Karpas-422 (cell line): ENCODE measurements at places on chromosomes 3 and 15.

DNA sequence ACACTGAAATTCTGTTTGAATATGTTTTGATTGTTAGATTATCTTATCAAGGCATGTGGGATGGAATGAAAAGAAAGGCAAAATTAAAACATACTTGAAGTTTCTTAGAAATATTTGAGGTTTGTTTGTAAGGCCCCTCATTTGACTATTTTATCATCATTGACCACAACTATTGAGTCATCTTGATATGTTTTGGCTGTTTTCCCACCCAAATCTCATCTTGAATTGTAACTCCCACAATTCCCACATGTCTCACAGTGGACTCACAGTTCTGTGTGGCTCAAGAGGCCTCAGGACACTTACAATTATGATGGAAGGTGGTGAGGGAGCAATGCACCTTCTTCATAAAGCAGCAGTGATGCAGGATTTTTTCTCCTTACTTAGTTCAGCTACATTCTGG lies 917.1 kb downstream of the PLOD2 start:
- no peak for DNase-seq

DNA sequence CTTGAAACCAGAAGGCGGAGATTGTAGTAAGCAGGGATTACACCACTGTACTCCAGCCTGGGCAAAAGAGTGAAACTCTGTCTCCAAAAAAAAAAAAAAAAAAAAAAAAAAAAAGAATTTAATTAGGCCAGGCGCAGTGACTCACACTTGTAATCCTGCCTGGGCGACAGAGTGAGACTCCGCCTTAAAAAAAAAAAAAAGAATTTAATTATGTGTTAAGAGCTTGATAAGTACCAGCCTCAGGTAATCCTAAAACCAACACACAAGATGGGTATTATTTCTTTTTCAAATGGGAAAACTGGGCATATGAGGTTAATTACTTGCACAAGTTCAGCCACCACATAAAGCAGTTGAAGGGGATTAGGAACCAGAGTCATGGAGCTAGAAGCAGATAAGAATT lies 49.0 kb downstream of the PBRM1 start:
- DNase-seq = no peak

- peak; percentile 75 for DNase-seq
These were observed 22.6 kb upstream of the C3orf70 start for GRCh38 chr3:185175370-185175987.

- peak; percentile 70 for DNase-seq
These were observed 131.7 kb downstream of the TNIK start for GRCh38 chr3:171328419-171329082.

DNA sequence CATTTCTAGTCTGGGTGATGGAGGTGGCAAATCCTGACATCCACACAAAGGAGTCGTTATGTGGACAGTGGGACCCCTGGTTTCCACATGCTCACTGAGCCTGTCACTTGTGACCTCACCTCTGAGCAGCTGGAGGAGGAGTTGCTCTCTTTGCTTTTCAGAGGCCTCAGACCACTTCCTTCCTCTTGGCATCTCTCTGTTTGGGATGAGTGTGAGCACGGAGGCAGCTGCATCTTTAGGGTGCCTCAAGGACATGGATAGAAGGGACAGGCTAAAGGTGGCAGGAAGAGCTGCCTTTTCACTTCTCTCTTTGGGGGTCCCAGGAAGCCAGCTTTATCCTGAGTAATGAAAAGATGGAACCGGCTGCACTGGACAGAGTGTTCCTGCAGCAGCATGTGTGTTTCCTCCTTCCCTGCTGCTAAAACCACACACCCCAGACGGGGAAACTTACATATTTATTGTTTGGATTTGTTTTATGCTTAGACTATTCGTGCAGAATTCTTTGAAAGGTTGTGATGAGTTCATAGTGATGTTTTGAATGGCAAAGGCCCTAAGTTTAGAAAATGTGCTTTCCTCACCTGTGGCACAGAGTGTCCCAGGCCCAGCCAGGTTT lies 31.8 kb downstream of the GPR171 start:
- DNase-seq = no peak

DNA sequence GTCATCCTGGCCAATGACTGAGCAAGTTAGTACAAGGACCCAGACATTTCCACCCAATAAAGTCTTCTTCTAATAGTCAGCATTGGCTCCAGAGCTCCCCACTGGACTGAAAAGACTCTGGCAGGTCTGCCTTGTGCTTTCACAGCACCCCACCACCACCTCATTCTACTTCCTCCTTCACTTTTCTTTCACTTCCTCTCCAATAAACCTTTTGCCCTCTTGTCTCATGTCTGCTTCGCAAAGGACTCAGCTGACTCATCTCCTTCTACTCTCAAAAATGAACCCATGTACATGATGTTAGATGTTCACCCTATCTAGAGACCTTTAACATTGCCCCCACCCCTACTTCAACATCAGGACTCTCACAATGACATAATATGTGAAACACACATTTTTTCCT lies 181.0 kb upstream of the PPP2R3A start:
- peak; percentile 85 for DNase-seq

DNA sequence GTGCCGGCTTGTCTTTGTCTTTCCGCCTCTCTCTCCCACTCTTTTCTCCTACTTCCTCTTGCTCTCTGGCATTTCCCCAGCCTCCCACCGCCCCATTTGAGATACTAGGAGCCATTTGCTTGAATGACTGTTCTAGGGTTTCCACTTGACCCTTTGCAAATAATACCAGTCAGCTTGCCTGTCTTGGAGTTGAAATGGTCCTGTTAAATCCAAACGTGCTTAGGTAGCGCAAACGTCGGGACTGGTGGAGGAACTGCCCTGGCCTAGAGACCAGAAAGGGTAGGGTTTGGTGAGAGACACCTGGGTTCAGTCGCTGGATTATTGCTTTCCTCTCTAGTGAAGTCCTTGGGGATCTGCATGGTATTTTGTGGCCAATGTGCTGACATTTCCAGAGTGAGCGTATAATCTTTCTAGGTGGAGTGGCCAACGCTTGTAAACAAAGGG lies 10.6 kb downstream of the ZIC1 start:
- no peak for DNase-seq

DNA sequence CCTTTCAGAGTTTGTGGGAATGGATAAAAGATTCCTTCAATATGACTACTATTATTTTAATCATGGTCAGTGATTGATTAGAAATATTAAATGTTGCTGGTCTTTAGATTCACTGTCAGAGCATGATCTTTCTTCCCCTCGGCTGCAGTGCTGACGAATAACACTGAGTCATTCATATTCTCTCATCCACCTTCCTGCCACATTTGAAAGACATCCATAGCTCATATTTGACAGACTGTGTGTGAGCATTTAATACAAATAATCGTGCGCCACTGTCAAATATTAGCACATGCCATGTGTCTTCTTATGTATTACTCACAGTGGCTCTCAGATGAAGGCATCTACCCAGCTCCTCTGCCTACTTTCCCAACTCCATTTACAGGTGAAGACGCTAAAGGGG lies 476.5 kb upstream of the TPRG1 start:
- DNase-seq = no peak

DNA sequence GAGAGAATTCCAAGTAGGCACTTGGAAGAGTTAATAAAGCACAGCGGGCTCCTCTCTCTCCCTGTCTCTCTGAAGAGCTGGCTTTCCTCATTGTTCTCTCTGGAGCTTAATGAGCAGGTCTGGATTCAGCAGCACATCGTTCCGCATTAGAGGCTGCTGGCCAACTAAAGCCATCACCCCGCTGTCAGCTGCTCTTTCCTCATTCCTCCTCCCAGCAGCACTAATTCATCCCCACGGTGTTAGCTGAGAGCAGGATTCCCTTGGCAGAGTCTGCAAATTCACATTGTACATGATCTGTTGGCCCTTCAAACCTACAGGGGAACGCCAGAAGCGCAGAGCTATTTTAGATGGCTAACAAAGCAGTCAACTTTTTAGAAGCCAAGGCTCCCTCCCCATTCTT lies 44.2 kb downstream of the SGO1 start:
- no peak for DNase-seq

DNA sequence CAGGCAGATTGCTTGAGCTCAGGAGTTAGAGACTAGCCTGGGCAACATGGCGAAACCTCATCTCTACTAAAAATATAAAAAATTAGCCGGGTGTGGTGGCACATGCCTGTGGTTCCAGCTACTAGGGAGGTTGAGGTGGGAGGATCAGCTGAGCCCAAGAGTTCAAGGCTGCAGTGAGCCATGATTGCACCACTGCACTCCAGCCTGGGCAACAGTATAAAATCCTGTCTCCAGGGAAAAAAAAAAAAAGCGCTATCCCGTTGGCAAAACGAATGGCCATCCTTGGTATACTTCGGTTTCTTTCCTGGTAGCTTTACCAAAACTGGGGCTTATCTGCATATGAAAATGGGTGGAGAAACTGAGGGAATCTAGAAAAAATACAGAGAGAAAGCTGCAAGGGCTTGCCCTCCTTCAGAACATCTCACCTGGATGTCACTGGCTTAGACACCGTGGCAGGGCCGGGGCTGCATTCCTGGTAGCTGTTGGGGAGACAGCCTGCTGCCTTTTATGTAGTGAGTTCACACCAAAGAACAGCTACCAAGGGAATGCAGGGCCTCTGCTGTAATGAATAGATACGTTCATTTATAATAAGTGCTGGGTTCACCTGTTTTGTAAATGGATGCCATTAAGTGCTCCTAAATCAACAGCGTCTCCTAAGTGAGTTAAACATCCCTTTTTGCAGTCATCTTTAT lies 96.0 kb downstream of the IQSEC1 start:
- DNase-seq = no peak

DNA sequence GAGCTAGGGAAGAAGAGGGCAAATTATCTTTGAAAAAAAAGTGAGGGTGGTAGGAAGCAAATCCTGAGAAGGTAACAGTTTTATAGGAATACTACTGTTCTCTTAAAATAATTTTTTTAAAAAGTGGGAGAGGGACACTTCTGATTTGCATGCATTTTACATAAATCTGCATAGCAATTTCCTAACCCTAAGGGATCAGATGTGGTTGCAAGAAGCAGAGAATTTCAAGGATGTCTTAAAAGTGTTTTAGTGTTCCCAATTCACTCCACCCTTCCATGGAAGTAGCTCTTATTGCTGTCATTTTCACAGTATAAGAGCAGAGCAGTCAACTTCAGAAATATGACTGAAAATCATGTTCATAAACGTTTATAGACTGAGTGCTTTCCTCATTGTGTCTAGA lies 27.8 kb upstream of the RIOX2 start:
- no peak for DNase-seq

DNA sequence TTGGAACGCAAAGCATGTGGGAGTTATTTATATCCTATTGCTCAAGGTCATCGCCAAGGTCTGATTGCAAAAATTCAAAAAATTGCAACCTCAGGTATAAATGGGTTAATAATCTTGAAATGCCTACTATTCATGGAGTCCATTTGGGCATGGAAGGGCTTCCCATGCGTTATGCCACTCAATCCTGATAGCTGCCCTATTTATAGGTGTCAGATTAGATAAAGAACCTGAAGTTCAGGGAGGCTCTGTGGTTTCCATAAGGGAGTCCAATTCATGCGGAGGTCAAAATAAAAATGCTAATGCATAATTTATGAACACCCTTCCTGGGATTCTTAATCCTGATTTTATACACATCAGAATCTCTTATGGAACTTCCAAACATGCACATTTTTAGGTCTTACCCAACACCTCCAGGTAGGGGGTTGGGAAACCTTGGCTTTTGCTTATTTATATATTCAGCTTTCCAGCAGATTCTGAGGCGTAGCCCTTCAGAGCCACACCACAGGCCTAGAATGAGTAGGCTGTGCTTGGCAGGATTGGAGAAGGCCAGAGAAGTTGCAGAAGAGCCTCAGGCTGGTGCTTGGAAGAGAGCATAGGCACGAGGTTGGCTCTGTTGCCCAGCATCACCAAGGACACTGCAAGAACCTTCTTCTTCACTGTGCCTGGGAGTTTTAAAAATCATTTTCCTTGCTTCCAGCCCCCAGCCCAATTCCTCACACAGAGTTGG lies 324.4 kb upstream of the CFAP20DC start:
- DNase-seq = no peak

DNA sequence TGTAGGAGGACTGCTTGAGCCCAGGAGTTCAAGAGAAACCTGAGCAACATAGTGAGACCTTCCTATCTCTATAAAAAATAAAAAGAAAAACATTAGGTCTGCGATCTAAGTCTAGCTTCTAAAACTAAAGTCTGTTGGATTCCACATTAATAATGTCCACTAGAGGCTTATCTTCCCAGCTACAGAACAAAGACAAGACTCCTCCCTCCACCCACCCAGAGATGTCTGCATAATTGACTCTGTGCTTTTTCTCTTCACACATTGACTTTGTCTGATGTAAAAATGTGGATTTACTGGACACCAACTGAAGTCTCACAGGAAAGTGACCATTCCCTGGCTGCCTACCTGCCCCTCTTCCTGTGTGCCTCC lies 91.8 kb downstream of the ATP10A start:
- no peak for DNase-seq

DNA sequence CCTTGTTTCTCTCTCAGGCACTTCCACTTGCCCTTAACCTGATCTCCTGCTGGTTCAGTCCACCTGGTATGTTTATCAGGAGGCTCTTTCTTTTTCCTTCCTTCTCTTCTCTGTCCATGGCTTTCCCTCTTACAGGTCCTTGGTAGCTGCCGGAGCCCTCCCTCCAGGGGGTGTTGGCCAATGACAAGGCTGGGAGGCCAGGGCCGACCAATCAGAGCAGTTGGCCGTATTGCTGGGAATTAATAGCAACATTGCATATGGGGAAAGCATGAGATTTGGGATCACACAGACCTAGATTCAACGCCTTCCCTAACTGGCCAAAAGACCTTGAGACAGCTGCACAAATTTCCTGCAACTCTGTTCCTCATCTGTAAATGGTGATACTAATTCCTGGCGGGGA lies 62.4 kb downstream of the CEMIP start:
- no peak for DNase-seq

GRCh38 chr3:157127268-157127667 lies 32.7 kb downstream of the CCNL1 start:
- no peak for DNase-seq

DNA sequence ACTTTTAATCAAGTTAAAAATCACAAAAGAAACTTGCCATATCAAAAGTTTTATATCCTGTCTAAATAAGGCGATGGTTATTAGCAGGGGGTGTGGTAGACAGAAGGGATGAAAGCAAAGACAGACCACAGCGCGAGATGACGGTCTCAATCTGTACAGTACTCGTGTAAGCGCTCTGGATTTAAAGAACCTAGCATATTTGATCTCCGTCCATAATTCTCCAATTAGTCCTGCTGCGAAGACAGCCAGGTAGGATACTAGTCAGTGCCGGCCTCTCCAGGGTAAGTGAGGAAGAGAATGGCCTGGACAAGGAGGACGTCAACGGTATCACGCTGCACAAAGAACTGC lies 701 bp downstream of the SGO1 start:
- DNase-seq = peak; percentile 71
